NCI-H2029 treated with DMSO at 0.1 percent for 48 hours (cell line): ENCODE measurements at places on chromosomes 7 and 10.

DNA sequence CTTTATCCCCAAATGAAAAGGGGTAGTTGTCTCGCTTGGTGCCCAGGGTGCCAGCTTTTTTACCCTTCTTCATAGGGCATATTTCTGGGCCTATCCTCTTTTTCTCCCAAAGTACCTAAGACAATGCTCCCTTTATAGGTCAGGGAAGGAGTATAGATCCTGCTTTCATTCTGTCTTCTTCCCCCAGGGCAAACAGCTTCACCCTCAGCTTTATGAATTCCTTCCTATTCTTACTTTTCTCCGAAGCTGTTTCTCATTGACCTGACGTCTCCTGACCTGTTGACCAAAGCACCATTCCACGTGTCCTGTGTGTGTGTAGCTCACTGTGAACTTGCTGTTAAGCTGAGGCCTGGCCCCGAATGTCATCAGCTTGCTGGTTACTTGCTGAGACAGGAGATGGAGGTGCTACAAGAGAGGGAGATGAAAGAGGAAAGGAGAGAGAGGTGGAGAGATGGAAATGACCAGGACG, 48.9 kb downstream of the PYROXD2 start:
- DNase-seq = no peak

DNA sequence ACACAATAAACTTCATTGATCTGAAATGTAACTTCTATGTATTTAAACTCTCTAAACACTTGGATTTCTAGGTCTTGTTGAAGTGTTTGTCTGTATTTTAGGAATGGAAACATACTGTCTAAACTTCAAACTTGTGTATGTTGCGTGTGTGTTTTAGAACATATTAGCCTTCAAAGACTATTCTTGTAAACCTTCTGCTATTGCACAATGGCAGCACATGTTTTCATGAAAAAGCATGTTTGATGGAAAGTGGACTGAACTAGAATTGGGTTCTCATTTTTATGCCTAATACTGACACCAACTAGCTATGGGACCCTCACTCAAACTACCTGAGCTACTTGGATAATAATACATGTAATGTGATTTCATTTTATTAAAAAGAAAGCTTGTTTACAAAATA, 592.6 kb downstream of the IPMK start:
- DNase-seq = no peak

GRCh38 chr10:110074298-110074697, 66.5 kb downstream of the ADD3 start:
- DNase-seq = no peak

DNA sequence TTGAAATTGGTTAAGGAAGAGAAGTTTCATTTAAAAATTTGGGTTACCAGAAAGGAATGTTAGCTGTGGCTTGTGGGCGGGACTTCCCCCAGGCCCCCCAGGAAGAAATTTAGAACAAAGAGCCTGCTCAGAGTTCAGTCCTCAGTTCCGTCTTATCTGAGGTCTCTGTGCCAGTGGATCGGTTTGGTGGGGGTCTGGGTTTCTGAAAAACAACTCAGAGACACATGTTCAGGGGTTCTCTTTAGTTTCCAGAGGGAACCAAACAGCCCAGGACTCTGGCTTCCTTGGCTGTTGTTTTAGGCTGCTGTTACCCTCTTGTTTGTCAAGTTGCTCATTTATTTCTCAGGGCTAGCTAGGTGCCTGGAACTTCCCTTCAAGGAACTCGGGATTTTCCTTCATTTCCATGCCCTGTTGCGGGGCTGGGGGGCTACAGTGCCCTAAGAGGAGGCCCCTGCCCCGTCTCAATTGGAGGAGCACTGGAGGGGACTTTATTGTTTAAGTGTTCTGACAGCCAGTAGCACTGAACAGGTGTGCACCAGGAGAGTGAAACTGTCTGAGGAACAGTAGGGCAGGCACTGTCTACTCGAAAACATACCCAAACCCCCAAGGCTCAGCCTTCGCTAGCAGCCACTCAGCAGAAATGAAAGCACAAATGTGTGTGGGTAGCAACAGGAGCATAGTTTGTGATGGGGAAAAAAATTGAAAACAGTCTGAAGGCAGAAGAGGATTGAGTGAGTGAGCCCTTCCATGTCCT, 59.9 kb downstream of the ALOX5 start:
- no peak for DNase-seq

- DNase-seq = no peak
These were observed 69.0 kb upstream of the LRRC18 start for GRCh38 chr10:49008505-49009198.

- DNase-seq = no peak
These were observed 123.0 kb upstream of the SFMBT2 start for GRCh38 chr10:7533657-7534479.

DNA sequence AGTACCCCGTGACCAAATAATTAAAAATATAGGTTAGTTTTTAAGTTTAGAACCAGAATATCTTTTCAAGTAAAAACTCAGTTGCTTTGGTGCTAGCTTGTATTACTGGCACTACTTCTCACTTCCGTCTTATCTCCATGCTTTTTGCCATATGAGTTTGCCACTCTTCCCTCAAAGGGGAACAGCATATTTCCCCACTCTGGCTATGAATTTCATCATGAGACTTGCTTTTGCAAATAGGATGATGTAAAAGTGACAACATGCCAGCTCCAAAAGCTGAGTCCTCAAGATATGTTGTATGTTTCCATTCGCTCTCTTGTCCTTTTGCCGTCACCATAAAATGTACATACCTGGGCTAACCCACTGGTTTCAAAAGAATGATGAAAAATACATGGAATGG, 178.1 kb upstream of the SEMA3A start:
- DNase-seq = no peak

DNA sequence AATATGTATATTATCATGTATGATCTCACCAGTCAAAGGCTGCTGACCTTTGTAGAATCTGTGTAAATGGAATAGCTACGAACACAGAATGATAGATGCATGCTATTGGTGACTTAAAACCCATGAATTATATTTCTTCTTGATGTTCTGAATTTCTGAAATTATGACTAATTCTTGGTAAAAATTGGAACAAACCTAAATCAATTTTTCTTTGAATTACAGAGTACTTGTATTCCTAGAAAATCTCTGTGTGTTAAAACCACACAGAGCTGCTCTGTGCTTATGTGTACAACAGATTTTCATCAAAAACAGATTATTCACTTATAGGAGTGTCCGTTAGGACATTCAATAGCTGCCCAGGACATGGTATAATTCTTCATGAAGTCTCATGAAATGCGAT, 108.3 kb upstream of the MDFIC start:
- no peak for DNase-seq

DNA sequence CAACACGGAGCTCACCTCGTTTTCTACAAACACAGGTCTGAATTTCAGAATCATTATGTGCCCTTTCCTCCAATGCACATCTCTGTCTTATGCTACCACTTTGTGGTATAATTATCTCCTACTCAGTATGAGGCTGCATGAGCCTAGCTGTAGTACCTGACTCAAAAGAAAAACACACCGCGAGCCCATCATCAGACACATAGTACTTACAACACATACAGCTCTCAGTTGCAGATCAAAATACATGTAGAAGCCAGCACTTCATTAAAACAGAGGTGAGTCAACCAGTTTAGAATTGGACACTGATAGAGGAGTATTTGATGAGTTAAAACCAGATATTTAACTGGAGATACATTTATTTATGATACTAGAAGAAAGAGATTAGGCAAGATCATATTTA, 1.4 kb upstream of the RTKN2 start:
- DNase-seq = no peak

DNA sequence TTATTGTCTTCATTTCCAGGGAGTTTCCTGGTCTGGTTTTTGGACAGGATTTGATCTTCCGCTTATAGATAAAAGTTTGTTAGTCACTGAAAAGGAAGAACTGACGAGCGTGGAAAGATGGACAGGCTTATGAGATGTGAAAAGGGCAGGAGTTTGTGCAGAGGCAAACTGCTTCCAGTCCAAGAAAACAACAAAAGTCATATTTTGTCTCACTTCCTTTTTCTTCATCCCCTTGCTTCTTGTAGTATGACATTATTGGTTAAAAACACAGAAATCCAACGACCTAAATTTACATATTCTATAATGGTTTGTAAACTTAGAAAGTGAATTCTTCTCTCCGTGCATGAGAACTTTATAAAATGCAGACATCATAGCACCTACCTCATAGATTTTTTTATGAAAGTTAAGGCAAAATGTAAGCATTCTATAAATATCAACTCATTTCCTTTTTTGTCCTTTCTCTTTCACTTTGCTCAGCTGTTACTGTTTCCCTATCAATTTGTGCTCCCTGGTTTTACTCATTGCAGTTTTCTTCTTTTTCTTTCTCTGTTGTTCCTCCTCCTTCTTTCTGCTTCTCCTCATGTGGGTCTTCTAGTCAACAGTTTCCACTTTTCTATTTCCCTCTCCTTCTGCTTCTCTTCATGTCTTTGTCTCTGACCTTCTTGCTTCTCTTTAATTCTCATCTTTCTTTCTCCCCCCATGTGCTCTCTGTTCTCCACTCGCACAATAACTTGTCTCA, 370.2 kb downstream of the ARL4A start:
- DNase-seq = no peak

- DNase-seq = no peak
These were observed 119.9 kb upstream of the RHOBTB1 start for GRCh38 chr10:61063901-61064300.

- DNase-seq = no peak
These were observed 23.2 kb upstream of the PIP4K2A start for GRCh38 chr10:22737587-22737986.

- DNase-seq = no peak
These were observed 604.8 kb upstream of the PFKP start for GRCh38 chr10:2462581-2462980.

DNA sequence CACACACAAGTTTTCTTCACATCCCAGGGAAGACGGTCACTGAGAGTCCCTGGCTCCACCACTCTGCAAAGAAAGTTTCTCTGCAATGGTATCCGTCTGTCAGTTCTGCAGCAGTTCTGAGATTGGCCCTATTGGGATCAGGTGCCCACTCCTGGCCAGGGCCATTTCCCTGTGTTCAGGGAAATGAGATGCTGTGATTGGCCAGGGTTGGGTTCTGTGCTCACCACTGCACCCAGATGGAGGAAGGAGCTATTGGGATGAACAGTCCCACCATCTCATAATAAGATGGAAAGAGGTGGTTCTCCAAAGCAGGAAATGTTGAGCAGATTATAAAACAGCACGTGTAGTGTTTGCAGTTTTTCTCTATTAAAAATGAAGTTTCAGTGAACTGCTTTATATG, 13.3 kb upstream of the PIP4K2A start:
- no peak for DNase-seq

DNA sequence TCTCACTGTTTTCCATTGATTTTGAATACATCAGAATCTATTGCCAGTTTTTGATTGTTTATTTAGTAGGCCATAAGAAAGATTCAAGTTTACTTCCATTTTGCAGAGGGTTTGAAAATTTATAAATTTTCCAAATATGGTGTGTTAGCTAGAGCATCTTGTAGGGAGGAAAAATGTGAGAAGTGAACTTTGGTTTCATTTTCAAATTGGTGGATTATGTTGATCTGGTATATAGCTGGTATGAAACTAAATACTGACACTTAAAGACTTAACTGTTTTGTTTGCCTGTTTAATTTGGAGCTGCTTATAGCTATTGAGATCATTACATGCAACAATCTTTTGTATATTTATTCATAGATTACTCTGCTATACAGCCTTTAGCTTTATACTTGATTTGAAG, 108.1 kb downstream of the ADAM22 start:
- no peak for DNase-seq

- no peak for DNase-seq
These were observed 40.8 kb downstream of the SLC16A12 start for GRCh38 chr10:89494575-89494974.

- no peak for DNase-seq
These were observed 123.8 kb downstream of the SEMA3A start for GRCh38 chr7:84070770-84071169.

GRCh38 chr7:55140941-55141278, 122.1 kb downstream of the EGFR start:
- no peak for DNase-seq

GRCh38 chr10:130745251-130745650, 566.3 kb downstream of the TCERG1L start:
- DNase-seq = no peak

- no peak for DNase-seq
These were observed 41.8 kb upstream of the LRRC18 start for GRCh38 chr10:48981310-48981907.

- no peak for DNase-seq
These were observed 77.8 kb downstream of the BAMBI start for GRCh38 chr10:28754930-28755718.

GRCh38 chr7:37095122-37095521, 353.5 kb downstream of the ELMO1 start:
- no peak for DNase-seq

DNA sequence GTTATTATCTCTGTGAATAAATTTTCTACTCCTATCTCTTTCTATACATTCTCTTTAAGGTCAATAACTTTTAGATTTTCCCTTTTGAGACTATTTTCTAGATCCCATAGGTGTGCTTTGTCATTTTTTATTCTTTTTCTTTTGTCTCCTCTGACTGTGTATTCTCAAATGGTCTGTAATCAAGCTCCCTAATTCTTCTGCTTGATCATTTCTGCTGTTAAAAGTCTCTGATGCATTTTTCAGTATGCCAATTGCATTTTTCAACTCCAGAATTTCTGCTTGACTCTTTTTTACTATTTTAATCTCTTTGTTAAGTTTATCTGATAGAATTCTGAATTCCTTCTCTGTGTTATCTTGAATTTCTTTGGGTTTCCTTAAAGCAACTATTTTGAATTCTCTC, 78.2 kb downstream of the THNSL1 start:
- no peak for DNase-seq

- DNase-seq = no peak
These were observed 58.5 kb downstream of the BLNK start for GRCh38 chr10:96212911-96213310.

DNA sequence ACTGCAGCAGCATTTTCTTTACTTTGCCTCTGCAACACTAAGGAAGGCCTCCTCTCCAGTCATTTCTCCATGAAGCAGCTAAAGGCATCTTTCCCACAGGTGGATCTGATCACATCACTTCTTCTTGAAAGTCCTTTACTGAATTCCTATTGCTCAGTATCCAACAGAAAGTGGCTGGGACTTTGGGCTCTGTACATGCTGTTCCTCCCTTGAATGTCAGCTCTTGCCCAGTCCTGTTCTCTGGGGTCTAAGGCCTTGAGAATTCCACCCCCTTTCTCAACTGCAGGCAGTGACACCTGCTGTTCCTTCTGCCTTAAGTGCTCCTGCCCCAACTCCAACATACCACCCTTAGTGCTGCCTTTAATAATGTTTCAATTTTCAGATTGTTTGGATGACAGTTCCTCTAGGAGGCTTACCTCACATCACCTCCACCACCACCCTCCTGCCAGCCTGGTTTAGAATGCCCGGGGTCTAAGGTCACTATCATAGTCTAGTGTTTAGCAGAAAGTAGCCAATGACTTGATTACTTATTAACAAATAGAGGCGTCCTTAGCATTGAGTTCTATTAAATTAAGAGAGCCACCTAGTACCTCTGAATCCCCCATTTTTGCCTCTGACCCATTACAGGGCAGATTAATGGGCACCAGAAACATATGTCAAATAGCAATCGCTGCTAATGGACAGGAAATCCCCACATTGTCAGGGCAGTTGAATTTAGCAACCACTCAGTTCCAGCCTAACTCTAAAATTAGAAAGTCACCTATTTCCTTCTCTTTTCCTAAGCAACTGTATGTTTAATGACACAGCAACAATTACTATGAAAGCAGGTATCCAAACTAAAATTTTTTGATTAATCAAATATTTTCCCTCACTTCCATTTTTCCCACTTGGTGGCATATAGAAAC, 11.4 kb downstream of the INHBA start:
- no peak for DNase-seq
